ENCODE measurements at places on chromosomes 7 and 10.

DNA sequence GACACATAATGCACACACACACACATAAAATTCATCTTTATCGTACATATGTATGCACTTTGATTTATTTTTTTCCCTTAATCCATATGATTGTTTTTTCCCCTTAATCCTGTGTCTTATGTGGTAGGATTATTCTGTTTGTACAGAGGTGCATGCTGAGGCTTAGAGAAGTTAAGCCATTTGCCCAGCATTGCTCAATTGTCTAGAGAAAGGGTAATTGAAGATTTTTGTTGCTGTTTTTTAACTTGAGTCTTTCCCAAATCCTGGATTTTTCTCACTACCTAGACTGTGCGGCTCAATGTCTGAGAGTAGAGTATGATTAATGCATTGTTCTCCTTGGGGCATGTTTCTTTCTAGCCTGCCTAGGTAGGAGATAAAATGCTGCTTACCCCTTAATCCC, 35.0 kb downstream of the WBP1L start:
- DNase-seq = no peak

DNA sequence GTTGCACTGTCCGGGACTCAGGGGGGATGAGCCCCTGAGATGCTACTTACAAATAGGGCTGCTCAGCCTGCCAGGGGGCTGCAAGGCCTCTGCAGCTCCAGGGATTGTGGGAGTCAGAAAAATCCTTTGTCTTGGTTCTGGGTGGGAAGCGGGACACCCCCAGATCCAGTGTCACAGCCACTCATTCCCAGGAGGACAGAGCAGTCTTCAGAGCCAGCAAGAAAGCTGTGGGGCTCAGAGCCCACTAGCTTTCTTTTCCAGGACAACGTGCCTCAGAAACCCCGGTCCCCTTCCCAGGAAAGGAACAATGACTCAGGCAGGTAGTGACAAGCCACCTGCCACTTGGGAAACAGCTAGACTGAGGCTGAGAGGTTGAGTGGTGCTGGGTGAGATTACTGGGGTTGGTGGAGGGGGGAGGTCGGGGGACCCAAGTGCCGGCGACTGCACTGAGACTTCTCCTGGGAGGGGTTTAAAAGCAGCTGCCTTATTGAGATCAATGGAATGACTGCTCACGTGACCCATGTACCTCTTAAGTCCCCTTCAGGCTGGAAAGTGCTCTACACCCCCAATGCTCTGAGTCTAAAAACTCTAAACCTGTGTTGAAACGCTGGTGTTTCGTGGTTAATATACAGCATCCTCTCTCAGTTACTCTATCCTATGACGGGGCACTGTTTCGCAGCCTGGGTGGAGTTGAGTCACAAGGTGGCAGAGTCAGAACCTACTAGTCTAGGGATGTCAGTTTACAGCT, 123.6 kb downstream of the UBE2H start:
- DNase-seq = no peak

DNA sequence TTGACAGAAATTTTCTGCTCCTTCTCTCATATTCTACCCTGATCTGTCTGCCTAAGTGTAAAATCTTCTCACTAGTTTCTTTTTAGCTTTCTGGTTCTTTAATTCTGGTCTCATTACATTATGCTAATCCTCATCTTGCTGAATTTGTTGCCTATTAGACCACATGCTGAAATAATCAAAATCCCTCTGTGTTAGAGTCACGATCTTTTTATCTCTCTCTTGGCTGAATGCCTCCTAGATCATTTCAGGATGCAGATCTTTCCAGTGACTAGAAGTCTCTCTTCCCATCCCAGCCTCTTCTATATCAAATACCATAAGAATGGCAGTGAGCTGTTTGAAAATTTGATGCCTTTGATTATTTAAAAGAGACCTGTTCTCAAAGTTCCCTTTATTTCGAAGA, 661.9 kb downstream of the SORCS1 start:
- DNase-seq = no peak

DNA sequence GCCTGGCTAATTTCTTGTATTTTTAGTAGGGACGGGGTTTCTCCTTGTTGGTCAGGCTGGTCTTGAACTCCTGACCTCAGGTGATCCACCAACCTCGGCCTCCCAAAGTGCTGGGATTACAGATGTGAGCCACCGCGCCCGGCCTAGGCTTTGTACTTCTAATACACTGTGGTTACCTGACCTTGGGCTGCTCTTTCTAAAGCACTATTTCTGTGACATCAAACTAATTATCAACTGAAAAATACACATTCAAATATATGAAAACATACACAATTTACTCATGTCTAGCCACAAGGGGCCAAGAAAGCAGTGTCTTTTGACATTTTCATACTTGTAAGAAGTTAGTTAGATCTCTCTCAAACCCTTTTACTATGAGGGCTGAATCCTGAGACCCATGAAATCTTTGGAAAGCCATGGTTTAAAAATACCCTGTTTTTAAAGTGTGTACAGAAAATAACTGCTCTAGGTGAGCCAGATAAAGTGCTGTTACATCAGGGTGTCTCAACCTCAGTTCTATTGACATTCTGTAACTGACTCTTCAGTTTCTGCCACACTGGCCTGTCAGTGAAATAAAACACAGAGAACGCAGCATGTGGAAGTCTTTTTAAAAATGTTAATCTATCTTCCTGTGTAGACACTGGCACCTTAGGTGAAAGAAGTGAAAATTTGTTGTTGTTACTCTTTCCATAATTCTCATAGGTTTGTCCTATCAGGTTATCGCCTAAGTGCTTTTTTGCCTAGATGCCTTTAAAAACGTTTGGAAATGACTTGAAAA, 58.8 kb downstream of the CREM start:
- no peak for DNase-seq
